Activated B cell treated with CpG ODN at 0.5 μM for 24 hours (primary cell): ENCODE measurements at places on chromosomes 2 and 18.

GRCh38 chr18:44388329-44388728 lies 292.4 kb upstream of the SETBP1 start:
- no peak for DNase-seq

GRCh38 chr2:101524806-101525430 lies 50.0 kb upstream of the RFX8 start:
- DNase-seq, result no peak

DNA sequence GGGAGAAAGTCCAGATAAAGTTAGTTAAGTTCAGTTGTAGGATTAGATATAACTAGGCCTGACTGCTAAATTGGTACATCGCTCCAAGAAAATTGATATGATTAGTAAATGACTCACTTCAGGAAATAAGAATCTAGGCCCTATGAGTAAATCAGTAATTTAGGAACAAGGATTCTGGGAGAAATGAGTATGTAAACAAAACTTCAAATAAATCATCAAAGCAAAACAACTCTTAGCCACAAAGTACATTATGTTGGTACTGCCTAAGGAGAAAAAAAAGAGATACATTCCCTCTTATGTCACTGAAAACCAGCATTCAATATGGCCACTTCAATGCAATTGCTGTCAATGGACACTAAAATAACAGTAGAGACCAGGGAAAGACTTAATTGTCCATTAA lies 529.1 kb downstream of the ZNF804A start:
- no peak for DNase-seq

- DNase-seq, result no peak
Measured at GRCh38 chr2:113230531-113230930, 48.2 kb downstream of the PAX8 start.

DNA sequence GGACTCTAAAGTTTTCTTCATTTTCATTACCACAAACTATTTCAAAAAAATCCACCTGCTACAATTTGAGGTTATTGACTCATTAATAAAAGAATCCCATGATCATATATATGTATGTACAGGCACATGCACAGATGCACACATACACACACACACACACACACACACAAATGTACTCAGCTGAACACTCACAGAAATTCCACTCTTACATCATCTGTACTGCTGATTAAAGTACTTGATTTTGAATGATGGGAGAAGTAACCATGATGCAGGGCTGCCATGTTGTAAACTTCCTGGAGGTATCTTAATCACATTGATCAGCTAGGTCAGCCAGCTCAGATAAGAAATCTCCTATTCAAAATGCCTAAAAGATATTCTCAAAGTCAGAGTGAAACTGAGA lies 1313.2 kb upstream of the NRXN1 start:
- DNase-seq, result no peak

- DNase-seq, result no peak
Measured at GRCh38 chr2:8022908-8023640, 658.8 kb upstream of the ID2 start.

DNA sequence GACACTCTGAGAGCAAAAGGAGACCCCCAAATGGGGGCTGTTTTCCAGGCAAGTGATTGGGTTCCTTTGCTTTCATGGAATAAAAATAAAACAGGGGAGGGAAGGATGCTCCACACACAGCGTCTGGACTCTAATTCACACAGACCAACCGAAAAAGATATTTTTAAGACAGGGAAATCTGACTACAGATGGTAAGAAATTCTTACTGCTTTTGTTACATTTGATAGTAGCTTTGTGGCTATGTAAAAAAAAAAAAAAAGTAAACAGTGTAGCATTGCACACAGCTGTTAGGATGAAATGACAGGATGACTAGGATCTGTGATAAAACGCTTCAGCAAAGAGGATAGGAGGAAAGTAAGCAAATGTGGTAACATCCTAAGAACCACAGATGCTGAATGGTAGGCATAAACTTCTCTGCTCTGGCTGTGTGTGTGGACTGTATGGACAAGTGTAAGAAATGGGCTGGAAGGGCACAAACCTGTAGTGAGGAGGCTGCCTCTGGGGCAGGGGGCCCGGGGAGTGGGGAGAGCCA lies 207.6 kb downstream of the ANAPC1 start:
- no peak for DNase-seq

GRCh38 chr2:17757321-17757720 lies 3.4 kb downstream of the GEN1 start:
- no peak for DNase-seq

DNA sequence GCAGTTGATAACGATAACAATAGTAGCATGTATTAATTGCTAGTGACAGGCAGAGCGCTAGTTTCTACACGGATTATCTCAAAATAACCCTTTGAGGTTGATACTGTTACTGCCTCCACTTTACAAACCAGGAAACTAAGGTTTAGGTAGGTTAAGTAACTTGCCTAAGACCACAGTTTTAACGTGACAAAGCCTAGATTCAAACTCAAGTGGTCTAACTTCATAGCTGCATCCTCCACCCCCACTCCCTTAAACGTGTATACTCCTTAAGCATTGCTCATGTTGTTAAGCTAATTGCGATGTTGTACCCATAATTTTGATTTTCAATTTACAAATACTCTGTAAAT lies 1.2 kb downstream of the ME2 start:
- no peak for DNase-seq

DNA sequence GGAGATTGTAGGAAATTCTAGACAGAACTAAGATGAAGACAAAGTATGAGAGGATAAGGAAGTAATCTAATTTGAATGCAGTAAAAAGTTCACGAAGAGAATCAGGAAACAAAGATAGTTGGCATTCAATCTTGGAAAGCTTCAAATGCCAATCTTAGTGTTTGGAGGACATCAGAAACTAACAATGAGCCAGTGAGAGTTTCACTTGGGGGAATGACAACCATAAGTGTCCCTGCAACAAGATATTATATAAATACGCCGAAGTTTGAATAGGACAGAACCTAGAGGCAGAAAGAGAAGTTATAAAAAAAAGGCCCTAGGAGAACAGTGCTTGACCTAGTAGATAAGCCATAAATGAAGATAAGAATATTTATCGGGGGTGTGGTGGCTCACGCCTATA lies 11.1 kb downstream of the SNRPG start:
- DNase-seq, result no peak

GRCh38 chr2:50556934-50557575 lies 474.9 kb downstream of the NRXN1 start:
- no peak for DNase-seq

DNA sequence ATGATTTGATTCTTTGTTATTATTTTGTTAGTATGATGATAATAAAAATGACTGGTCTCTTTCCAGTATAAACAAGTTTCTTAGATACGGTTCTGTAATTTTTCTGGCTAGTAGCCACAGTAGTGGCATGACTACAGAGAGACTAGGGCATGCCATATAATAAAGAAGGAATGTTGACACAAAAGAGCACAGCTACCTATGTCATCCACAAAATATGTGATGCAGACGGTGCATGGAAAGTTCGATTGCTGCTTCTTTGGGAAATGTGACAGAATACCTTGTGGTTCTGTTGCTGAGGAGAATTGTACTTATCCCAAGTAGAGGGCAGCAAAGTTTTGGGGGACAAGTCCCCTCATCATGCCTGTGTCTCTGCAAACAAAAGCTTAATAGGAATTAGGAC lies 26.1 kb upstream of the SETBP1 start:
- no peak for DNase-seq

DNA sequence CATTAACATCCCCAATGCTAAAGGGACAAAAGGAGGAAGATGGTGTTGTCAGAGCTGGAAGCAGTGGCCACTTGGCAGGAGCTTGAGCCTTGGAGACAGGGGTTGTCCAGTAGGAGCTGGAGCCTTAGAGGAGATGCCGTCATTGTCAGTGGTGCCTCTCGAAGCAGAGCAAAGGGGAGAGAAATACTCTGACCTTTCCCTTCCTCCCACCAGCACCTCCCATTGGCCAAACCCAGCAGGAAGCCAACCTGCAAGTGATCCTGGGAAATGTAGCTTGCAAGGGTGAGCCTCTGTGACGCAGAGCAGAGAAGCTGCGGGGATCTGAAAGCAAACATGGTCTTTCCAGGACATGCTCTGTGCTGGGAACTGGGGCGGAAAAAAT lies 33.7 kb upstream of the MRPL19 start:
- no peak for DNase-seq

- no peak for DNase-seq
Measured at GRCh38 chr18:21855432-21855831, 114.8 kb downstream of the MIB1 start.

GRCh38 chr18:21557607-21558253 lies 42.8 kb downstream of the ESCO1 start:
- no peak for DNase-seq

- no peak for DNase-seq
Measured at GRCh38 chr2:106954304-106954703, 68.3 kb upstream of the ST6GAL2 start.

- DNase-seq, result no peak
Measured at GRCh38 chr2:231727621-231728020, 19.3 kb downstream of the PTMA start.

GRCh38 chr2:128291161-128291843 lies 27.4 kb downstream of the HS6ST1 start:
- no peak for DNase-seq

- no peak for DNase-seq
Measured at GRCh38 chr18:26546170-26546874, 2.0 kb downstream of the KCTD1 start.

DNA sequence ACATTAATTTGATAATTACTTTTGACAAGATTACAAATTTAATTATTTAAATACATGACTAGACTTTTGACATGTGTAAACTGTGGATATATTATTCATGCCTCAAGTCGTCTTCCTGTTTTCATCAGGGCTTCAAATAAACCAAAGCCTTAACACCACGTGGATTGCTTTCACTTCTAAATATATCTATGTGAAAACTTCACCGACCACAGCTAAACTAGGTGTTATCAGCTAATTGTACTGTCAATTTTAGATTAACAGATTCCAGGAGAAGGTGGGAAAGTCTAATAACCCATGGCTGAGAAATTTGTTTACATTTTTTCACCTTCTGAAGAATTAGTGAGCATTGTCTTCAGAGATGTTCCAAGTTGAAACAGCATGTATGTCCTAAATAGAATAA lies 494.7 kb upstream of the FAM98A start:
- no peak for DNase-seq

- DNase-seq, result no peak
Measured at GRCh38 chr2:239636808-239637207, 236.0 kb upstream of the HDAC4 start.

DNA sequence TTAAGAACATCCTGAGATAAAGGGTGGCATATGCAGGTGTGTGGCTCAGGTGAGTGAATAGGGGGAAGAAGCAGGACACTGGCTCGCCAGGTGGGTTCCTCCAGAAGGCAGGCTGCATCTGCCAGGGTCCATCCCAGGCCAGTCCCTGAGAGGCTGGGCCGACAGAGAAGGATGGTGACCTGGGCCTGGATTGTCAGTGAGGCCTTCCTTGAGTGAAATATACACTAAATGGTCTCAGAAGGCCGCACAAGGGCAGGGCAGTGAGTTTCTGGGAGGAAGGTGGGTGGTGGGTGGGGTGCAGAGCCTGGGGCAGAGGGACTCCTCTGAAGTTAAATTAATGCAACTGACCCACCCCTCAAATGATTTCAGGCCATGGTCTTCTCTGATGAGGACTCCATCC lies 182.1 kb downstream of the ANKRD30B start:
- no peak for DNase-seq

- DNase-seq, result no peak
Measured at GRCh38 chr2:136212426-136213378, 94.8 kb upstream of the CXCR4 start.

GRCh38 chr2:138440759-138441158 lies 60.8 kb upstream of the SPOPL start:
- DNase-seq, result no peak

DNA sequence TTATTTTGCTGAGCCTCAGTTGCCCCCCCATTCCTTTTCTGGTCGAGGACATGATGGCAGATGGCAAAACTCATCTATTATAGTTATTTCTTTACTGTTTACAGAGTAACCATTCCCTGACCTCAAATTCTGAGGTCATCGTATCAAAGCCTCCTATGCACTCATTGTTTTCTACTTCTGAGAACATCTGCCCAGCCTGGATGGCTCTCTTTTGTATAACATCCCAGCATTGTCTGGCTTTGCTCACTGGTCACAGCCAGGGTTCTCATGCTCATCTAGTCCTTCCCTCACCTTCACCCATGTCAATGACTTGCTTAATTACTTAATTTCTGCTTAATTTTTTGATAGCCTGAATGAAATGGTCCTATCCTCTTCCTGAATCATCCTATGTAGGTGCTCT lies 472.1 kb downstream of the PARD3B start:
- no peak for DNase-seq

GRCh38 chr2:71748227-71748626 lies 294.9 kb downstream of the DYSF start:
- DNase-seq, result no peak

DNA sequence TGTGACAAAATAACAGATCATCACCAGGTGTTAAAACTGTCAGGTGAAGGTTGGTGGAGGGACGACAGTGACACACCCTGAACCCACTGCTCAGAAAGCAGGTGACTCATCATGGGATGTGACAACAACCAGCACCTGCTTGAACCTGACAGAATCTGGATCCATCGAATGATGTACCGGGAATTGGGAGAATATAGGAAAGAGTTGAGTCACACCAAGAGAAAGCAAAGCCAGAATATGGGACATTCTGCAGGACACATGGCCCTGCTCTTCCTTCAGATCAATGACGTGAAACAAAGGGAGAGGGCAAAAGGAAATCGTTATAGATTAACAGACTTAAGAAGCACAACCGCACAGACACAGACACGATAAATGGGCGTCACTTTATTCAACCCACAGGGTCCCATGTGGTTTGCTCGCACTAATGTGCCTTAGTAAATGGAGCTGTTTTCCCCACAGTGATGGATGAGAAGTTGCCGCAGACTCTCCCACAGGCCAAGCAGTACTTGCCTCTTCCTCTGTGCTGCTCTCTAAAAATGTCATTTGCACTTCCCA lies 100.1 kb downstream of the CRACDL start:
- no peak for DNase-seq

DNA sequence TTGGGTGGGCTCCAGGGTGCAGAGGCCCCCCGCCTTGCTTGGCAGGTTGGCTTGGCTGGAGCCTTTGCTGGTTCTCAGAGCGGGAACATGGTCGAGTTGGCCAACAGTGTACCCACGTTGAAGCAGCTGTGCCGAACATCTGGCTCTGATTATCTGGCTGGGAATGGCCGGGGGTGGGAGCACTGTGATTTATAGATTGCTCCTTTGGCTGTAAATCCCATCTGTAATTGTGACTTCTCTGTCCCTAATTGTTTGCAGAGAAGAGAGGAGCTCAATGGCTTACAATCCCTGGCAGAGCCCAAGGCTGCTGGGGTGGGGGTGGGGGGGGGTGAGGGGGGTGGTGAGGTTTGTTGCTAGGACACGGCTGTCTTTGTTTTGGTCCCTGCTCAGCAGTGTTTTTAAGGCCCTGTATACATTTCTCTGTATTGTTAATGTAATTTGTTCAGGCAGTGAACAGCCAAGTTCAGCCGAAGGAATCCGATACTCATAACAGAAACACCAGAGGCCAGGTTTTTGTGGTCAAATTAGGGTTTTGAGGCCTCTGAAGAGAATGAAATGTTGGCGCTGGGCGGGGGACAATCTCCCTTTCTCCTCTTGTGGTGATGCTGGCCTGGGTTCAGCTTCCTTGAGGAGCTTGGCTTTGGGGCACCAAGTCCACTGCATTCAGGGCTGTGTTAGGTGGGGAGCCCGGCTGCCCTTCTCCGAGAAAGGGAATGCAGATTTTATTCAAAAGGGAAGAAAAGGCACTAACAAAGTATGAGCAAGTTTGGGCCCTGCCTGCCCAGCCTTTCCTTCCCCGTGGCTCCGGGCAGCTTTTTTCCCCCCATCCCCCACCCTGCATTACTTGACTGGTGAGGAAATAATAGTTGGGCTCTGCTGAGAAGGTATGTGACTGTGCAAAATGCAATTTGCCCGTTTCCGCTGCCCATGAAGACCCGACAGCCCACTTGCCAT lies 82.5 kb downstream of the TCF7L1 start:
- no peak for DNase-seq

- DNase-seq, result no peak
Measured at GRCh38 chr2:121359170-121359569, 74.2 kb upstream of the TFCP2L1 start.
